ENCODE measurements at places on chromosomes 4 and X. TPM values are rescaled to one million over a fixed set of nuclear protein-coding genes. Genes with fewer than 3 reads are reported as not detected.

Gene ERAS
- total RNA-seq = not detected

Gene BMX
- not detected for total RNA-seq

Gene PPARGC1A
- not detected for total RNA-seq

Gene GAGE12D
- not detected for total RNA-seq

Gene CORIN
- 0.29 TPM for total RNA-seq

Gene PIM2
- total RNA-seq = 304 TPM

Gene GPR34
- not detected for total RNA-seq

Gene FAM241A
- total RNA-seq = 1.4 TPM

Gene LANCL3
- total RNA-seq = 0.17 TPM

Gene RASL11B
- total RNA-seq = 0.23 TPM

Gene C4orf50
- total RNA-seq = 0.13 TPM

Gene NR3C2
- 4.8 TPM for total RNA-seq

Gene F8A2
- not detected for total RNA-seq

Gene ZMAT1
- total RNA-seq = 6.0 TPM

Gene TMEM154
- 28.8 TPM for total RNA-seq

Gene TIMM17B
- total RNA-seq = 39.9 TPM

Gene GPRASP1
- total RNA-seq = 2.6 TPM

Gene CT45A10
- total RNA-seq = not detected

Gene ASMT
- total RNA-seq = not detected

Gene AGTR2
- total RNA-seq = not detected

Gene GUCY1A1
- not detected for total RNA-seq

Gene RPA4
- 0.96 TPM for total RNA-seq

Gene TEX13C
- total RNA-seq = not detected

Gene EDNRA
- total RNA-seq = not detected

Gene NAA11
- total RNA-seq = not detected

Gene RIBC1
- total RNA-seq = 0.88 TPM

Gene RHOXF2B
- total RNA-seq = not detected

Gene MGAT4D
- total RNA-seq = not detected

Gene AADAT
- total RNA-seq = not detected
